ENCODE measurements at places on chromosomes 4 and X.

GRCh38 chrX:153592966-153593688 lies 5.8 kb downstream of the CCNQ start:
- no peak for DNase-seq

DNA sequence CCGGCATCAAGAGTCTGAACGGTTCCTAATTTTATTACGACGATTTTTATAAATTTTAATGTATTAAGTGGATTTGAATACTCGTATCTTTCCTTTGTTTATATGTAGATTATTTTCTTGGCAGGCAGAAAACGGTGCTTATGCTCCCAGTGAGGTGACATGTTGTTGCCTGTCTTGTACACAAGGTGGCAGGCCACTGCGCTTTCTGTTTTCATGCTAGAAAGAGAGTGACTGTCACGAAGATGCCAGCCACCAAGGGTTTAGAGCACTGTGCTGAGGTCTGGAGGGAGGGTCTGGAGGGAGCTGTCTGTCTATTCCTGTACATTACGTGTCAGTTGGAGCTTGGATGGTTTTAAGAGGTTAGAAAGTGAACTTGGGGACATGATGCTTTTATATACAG lies 87.7 kb downstream of the SHROOM2 start:
- no peak for DNase-seq

GRCh38 chrX:130103605-130104004 lies 6.7 kb downstream of the ELF4 start:
- no peak for DNase-seq

DNA sequence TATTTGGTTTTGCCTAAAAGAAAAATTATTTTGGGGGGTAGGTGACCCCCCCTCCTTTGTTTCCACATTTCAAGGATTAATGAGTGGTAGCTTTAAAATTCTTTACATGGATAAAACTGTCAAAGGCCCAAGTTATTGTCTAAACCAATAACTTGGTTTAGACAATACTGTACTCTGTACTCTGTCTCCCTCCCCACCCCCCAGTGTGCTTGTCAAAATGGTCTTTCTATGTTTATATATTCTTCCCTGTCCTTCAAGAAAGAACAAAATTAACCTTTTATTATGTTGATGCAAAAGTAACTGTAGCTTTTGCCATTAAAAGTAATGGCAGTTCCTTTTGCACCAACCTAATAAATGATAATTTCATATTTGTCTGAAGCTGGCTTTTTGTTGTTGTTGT lies 9.5 kb upstream of the RGN start:
- no peak for DNase-seq

DNA sequence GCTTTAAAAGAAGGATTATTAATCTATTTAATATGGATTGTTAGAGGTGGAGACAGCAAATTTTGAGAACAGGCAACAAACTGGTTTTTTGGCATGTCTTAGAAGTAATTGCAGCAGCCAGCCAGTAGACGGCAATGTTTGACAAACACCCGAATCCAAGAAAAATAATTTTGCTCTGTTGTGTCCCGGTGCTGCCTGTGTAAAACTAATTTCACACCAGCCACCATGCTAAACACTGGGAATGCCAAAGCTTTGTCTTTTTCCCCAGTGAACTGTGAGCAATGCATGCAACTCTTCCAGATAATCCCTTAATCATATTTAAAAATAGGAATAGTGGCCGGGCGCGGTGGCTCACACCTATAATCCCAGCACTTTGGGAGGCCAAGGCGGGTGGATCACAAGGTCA lies 25.9 kb downstream of the SMIM31 start:
- no peak for DNase-seq

DNA sequence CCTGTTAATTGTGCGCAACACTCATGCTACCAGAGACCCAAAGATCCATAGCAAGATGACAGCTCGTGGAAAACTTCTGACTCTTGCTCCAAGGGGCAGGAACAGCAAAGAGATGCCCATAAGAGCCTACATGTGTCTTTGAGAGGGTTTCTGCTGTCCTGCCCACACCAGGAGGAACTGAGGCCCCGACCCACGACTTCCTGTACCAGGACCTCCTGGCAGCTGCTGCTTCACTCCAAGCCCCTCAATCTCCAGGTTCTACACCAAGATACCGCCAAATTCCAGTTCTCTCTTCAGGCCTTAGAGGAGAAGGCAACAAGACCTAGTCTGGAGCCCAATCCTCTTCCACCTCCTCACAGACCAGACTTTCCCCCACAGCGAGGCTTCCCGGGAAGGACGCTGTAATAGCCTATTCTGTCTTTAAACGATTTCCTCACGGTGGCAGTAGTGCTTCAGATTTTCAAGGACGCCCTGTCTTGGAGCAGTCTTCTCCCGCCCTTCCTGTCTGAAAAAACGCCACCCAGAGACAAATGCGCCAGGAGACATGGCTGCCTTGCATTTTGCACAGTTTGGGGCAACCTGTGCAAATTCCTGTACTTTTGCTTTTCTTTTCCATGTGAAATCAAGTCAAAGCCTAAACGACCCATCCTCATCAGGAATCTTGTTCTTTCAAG lies 230.2 kb upstream of the STK26 start:
- peak; percentile 55 for DNase-seq

DNA sequence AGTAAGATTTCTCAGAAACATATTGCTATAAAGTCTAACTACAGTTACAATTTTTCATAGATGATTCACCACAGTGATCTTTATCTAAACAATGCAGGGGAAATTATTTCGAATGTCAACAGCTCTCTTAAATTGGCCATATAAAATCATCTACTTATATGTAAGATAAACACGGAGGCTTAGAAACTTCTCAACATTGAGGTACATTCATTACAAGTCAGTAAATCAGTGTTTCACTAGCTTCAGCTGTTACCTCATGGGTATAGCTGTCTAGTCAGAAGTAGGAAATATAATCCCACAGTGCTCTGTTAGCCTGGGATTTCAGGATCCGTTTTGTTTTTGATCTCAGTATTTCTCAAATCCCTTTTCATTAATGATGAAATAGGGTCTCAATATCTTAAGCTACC lies 43.2 kb downstream of the PCDH7 start:
- no peak for DNase-seq

GRCh38 chrX:97474933-97475332 lies 591.2 kb downstream of the RPA4 start:
- no peak for DNase-seq
